Naive B cell (primary cell): ENCODE measurements at places on chromosomes 2 and 18. TPM values are rescaled to one million over a fixed set of nuclear protein-coding genes. Genes with fewer than 3 reads are reported as not detected.

DNA sequence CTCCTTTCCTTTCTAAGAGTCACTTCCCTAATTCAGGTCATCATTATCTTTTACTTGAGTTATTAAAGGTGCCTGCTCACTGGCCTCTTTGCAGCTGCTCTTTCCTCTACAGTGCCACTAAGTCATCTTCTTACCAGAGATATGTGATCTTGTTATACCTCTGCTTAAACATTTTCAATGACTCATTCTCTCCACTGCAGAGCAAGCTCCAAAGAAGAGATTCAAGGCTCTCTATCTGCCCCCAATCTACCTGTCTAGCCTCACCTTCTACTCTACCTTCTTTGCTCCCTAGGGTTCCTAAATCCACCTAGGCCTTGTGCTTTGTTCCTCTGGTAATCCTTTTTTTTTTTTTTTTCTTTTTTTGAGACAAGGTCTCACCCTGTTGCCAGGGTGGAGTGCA is 3.1 kb downstream of the ARHGEF33 start:
- H3K36me3 ChIP-seq: no peaks in the 10 kb centered on the region
- H3K27ac ChIP-seq: no peak overlapping the region
- no peaks in the 10 kb centered on the region for H3K4me1 ChIP-seq
- peaks cover 6% of the 10 kb centered on the region for H3K27me3 ChIP-seq
- no peak for DNase-seq
- H3K4me3 ChIP-seq: no peak overlapping the region

Gene NEURL3
- not detected for polyA plus RNA-seq

GRCh38 chr2:107730898-107731297 is 95.8 kb upstream of the RGPD4 start:
- H3K36me3 ChIP-seq: no peaks in the 10 kb centered on the region
- no peak overlapping the region for H3K4me3 ChIP-seq
- DNase-seq: no peak

DNA sequence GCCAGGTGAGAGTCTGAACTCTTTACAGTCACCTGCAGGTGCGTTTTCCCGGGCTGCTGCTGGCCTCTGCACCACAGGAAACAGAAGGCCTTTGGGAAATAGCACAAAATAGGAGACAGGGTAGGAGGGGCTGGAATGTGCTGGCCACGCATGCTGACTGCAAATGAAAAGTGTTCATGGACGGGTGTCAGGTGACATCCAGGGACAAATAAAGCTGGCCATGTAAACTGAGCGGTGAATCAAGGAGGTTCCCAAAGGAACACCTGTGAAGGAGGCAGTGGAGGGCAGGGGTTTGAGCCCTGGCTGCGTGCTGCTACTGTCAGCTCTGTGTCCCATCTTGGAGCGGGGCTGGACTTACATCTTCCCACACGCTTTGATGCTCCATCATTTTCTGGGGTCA is 42.4 kb upstream of the GBX2 start:
- peaks cover 13% of the 10 kb centered on the region for H3K27me3 ChIP-seq
- no peaks in the 10 kb centered on the region for H3K4me1 ChIP-seq
- H3K4me3 ChIP-seq: no peak overlapping the region

Gene CYS1
- polyA plus RNA-seq: not detected

DNA sequence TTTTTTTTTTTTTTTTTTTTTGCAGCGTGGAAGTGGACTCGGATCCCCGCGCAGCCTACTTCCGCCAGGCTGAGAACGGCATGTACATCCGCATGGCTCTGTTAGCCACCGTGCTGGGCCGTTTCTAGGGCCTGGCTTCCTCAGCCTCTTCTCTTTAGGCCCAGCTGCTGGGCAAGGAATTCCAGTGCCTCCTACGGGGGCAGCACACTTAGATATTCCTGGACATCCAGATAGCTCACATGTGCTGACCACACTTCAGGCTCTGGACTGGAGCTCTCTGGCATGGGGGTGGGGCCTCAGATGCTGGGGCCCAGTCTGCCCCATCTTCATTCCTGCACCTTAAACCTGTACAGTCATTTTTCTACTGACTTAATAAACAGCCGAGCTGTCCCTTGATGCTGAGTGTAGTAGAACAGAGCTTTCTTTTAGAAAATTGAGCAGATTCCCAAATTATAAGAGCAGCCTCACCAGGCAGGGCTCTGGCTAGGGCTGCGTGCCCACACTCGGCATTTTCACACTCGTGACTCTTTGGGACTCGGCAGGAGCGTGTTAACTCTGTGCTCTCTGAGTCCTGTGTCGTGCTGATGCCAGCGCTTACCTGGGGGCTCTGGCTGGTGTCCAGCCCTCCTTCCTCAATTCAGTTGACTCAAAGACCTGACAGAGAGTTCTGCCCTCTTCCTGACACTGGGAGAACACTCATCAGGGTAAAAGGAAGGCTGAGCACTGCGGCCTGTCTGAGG is 19.3 kb downstream of the SLC30A3 start:
- no peak overlapping the region for H3K4me3 ChIP-seq
- no peaks in the 10 kb centered on the region for H3K4me1 ChIP-seq
- DNase-seq: no peak
- H3K36me3 ChIP-seq: peaks cover 14% of the 10 kb centered on the region

Gene C2orf68
- 13.8 TPM for polyA plus RNA-seq

Gene IL1RL1
- polyA plus RNA-seq: not detected

Gene TXNDC2
- polyA plus RNA-seq: 0.20 TPM

GRCh38 chr2:201830666-201831065 is 24.3 kb downstream of the CDK15 start:
- peaks cover 24% of the 10 kb centered on the region for H3K27me3 ChIP-seq
- DNase-seq: no peak
- no peak overlapping the region for H3K27ac ChIP-seq
- H3K4me1 ChIP-seq: no peaks in the 10 kb centered on the region
- no peaks in the 10 kb centered on the region for H3K36me3 ChIP-seq
- H3K4me3 ChIP-seq: no peak overlapping the region

Gene LYG1
- 1.1 TPM for polyA plus RNA-seq

- H3K36me3 ChIP-seq: no peaks in the 10 kb centered on the region
- no peak overlapping the region for H3K27ac ChIP-seq
- H3K27me3 ChIP-seq: peaks cover 9% of the 10 kb centered on the region
These were observed 182.6 kb upstream of the CHAC2 start for GRCh38 chr2:53584986-53585385.

DNA sequence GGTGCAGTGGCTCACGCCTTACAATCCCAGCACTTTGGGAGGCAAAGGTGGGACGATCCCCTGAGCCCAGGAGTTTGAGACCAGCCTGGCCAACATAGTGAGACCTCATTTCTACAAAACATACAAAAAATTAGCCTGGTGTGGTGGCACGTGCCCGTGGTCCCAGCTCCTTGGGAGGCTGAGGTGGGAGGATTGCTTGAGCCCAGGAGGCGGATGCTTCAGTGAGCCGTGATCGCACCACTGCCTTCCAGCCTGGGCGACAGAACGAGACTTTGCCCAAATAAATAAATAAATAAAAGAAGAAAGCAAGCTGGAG is 91.7 kb upstream of the SEC11C start:
- no peaks in the 10 kb centered on the region for H3K27me3 ChIP-seq
- no peak overlapping the region for H3K27ac ChIP-seq
- no peaks in the 10 kb centered on the region for H3K36me3 ChIP-seq
- no peak overlapping the region for H3K4me3 ChIP-seq

DNA sequence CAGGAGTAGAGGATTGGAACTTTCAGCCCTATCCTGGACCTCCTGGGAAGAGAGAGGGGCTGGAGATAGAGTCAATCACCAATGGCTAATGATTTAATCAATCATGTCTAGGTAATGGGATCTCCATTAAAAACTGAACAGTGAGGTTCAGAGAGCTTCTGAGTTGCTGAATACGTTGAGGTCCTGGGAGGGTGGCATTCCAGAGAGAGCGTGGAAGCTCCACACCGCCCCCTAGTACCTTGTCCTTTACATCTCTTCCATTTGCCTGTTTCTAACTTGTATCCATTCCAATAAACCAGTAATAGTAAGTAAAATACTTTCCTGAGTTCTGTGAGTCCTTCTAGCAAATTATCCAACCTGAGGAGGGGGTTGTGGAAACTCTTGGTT is 101.7 kb downstream of the B3GNT2 start:
- H3K27ac ChIP-seq: no peak overlapping the region
- peaks cover 7% of the 10 kb centered on the region for H3K4me1 ChIP-seq

Gene RAB12
- polyA plus RNA-seq: 1.0 TPM

DNA sequence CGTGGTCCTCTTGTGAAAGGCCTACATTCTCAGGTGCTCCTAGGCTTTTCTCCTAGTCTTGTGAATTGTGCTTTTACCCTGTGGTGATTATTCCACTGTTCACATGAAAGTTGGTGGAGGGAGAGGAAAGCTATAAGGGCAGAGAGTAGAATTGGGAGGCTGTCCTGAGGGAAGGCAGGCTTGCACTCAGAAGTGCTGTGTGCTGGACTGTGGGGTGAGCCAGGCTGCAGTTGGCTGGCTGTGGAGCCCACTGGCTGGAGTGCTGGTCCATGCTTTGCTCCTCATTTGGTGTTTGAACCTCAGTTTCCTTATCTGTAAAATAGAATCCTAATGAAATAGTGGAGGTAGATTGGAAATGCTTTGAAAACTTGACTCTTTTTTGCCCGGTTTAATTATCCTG is 21.3 kb downstream of the LIMS1 start:
- no peak overlapping the region for H3K4me3 ChIP-seq
- H3K27me3 ChIP-seq: no peaks in the 10 kb centered on the region
- H3K36me3 ChIP-seq: no peaks in the 10 kb centered on the region

DNA sequence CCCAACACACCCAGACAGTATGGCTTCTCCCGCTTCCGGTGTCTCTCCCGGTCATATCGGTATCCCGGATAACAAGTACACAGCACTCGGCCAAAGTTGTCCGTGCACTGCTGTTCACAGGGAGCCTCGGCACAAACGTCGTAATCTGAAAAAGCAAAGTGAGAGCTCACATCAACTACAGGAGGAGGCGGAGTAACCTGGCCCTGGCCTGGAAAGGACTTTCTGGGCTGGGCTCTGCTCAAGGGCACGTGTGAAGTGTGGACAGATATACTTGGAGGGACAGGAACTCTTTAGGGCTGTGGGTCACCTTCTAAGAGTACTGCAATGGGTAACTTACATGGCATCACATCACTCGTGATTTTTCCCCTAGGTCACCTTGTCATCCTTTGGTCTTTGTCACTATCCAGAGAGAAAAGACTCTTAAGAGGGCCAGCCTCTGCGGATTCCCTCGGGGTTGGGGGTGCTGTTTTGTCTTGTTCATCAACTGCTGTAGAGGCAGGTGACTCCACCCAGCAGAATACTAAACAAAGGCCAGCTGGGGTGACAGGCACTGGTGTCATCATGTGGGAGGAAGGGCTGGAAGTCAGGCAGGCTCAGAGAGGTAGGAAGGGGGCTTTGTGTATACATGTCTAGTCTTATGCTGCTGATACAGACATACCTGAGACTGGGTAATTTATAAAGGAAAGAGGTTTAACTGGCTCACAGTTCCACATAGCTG is 110.6 kb upstream of the LMAN1 start:
- no peak overlapping the region for H3K4me3 ChIP-seq
- no peak for DNase-seq
- no peaks in the 10 kb centered on the region for H3K36me3 ChIP-seq
- H3K27me3 ChIP-seq: peaks cover 24% of the 10 kb centered on the region
- no peak overlapping the region for H3K27ac ChIP-seq

DNA sequence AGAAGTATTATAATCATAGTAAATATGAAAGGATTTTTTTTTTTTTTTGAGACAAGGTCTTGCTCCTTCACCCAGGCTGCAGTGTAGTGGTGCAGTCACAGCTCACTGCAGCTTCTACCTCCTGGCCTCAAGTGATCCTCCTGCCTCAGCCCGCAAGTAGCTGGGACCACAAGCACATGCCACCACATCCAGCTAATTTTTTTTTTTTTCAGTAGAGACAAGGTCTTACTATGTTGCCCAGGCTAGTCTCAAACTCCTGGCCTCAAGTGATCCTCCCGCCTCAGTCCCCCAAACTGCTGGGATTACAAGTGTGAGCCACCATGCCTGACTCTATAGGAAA is 301.6 kb upstream of the STON1 start:
- no peak for DNase-seq
- H3K4me1 ChIP-seq: peaks cover 25% of the 10 kb centered on the region
- H3K36me3 ChIP-seq: no peaks in the 10 kb centered on the region
- no peak overlapping the region for H3K4me3 ChIP-seq

DNA sequence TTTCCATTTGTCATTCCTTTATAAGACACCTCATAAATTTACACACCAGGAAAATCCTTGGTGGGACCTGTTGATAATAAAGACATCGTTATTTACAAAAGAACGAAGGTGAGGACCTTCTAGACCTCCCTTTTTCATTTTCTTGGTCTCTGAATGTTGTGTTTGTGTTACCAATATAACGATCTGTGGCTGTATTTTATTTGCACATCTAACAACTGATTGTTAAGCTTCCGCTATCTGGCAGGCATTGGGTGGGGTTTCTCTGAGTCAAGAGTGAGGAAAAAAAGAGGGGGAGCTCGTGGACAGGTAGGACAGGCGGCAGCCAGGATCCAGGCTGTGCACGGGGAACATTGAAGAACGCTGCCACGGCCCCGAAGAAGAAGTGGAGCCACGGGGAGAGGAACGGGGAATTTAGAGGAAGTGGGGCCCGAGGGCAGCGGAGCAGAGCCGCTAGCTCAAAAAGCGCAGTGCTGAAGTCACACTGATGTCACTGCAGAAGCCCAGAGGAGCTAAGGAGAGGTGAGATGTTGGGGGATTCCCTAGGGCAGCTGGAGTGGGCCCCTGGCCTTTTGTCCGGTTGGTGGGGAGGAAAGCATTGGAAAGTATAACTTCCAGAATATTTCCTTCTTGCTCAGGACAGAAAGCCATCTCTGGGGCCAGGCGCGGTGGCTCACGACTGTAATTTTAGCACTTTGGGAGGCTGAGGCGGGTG is 20.9 kb upstream of the DNMT3A start:
- H3K36me3 ChIP-seq: no peaks in the 10 kb centered on the region
- H3K4me1 ChIP-seq: peaks cover 18% of the 10 kb centered on the region
- peak overlapping the region; percentile 100 for H3K27ac ChIP-seq
- H3K4me3 ChIP-seq: peak overlapping the region; percentile 82

Gene RASGRP3
- polyA plus RNA-seq: 103 TPM

Gene SAG
- polyA plus RNA-seq: not detected

GRCh38 chr18:23838801-23839366 is 149.6 kb downstream of the LAMA3 start:
- H3K4me3 ChIP-seq: no peak overlapping the region
- DNase-seq: no peak
- no peaks in the 10 kb centered on the region for H3K36me3 ChIP-seq

Gene CAPN13
- polyA plus RNA-seq: not detected

Gene COL5A2
- polyA plus RNA-seq: not detected

Gene CD8B2
- not detected for polyA plus RNA-seq

- no peak for DNase-seq
- H3K36me3 ChIP-seq: peaks cover 23% of the 10 kb centered on the region
- H3K27me3 ChIP-seq: no peaks in the 10 kb centered on the region
- H3K27ac ChIP-seq: no peak overlapping the region
- H3K4me3 ChIP-seq: no peak overlapping the region
These were observed 46.8 kb upstream of the ACTR3 start for GRCh38 chr2:113842919-113843736.

DNA sequence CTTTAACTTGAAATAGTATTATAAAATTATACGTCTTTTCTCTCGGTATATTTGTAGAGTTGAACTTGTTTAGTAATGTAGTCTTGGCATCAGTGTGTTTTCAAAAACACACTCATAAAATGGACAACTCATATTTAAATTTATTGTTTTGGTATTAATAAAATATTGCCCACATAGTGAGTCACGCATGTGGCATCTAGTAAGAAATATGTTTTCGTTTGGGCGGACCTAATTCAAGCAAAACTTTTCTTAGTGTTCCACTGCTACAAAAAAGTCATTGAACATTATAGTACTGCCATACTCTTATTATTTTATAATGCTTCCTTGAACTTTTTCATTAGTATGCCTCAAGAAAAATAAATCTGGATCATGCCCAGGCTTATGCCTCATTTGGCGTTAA is 31.1 kb upstream of the FAM237A start:
- DNase-seq: no peak
- no peaks in the 10 kb centered on the region for H3K27me3 ChIP-seq
- H3K36me3 ChIP-seq: no peaks in the 10 kb centered on the region
- no peak overlapping the region for H3K27ac ChIP-seq

Gene PER2
- polyA plus RNA-seq: 11.7 TPM

- no peaks in the 10 kb centered on the region for H3K4me1 ChIP-seq
- no peaks in the 10 kb centered on the region for H3K27me3 ChIP-seq
- H3K36me3 ChIP-seq: no peaks in the 10 kb centered on the region
These were observed 96.6 kb upstream of the NOSTRIN start for GRCh38 chr2:168705534-168706470.
